ENCODE measurements at places on chromosomes 12 and 14.

GRCh38 chr14:55339770-55340169 is 68.5 kb downstream of the FBXO34 start:
- DNase-seq = no peak

- DNase-seq = no peak
Measured at GRCh38 chr12:49552425-49552824, 13.6 kb downstream of the KCNH3 start.

DNA sequence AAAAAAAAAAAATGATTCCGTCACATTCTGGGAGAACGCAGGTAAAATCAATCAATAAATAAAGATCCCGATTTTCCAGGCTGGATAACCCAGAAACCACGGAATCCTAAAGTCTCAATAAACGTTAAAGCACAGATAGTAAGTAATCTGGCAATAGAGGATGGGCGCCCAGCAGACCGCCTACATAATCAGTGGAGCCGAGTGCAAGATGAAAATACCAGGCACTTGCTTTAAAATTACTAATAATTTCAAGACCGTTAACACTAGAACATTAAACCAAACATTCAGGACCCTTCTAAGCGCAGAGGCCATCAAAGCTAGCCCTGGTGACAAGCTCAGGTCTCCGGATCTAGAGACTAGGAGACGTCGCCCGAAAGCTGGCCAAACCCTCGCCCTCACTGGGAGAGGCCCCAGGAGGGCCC is 1.2 kb upstream of the DCAF11 start:
- no peak for DNase-seq

- DNase-seq = no peak
Measured at GRCh38 chr14:52895000-52895399, 55.9 kb downstream of the FERMT2 start.

- no peak for DNase-seq
Measured at GRCh38 chr12:89568484-89568883, 42.6 kb upstream of the POC1B start.

DNA sequence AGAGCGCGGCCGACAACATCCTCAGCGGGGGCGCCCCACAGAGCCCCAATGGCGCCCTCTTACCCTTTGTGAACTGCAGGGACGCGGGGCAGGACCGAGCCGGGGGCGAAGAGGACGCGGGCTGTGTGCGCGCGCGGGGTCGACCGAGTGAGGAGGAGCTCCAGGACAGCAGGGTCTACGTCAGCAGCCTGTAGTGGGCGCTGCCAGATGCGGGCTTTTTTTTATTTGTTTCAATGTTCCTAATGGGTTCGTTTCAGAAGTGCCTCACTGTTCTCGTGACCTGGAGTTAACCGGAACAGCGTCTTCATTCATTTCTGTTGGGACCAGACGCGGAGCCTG is 103.8 kb upstream of the FKBP4 start:
- peak; percentile 46 for DNase-seq

All from stimulated activated CD4-positive, alpha-beta T cell treated with anti-CD3 and anti-CD28 coated beads, Interleukin-12 subunit alpha, Interleukin-12 subunit beta, amount 100 ng/mL, for 24 hours (primary cell).